Stimulated activated CD8-positive, alpha-beta memory T cell treated with anti-CD3 and anti-CD28 coated beads, Interleukin-12 subunit alpha, Interleukin-12 subunit beta, amount 100 ng/mL, for 4 hours (primary cell): ENCODE measurements at places on chromosomes 2 and 18.

- DNase-seq: no peak
These were observed 1994.5 kb upstream of the PIK3C3 start for GRCh38 chr18:39960550-39960949.

DNA sequence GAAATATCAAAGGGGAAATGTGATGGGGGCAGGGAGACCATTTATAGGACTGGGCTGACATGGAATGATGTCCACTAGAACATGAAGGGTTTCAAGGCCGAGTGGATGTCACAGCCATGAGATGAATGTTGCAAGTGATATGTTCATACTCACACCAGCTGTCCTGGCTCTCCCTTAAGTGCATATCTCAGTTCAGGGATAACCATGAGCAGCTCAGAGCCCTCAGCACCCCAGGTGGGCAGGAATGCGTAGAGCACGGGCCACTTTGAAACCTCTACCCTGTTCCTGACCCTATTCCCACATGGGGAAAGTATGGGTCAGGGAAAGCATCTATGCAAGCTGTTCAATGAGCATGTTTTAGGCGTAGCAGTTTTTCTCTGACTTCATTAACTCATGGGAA, 12.4 kb upstream of the EML4 start:
- DNase-seq: no peak

- no peak for DNase-seq
These were observed 16.9 kb downstream of the EIF5B start for GRCh38 chr2:99354070-99354469.

GRCh38 chr2:54557601-54558187, 101.6 kb downstream of the SPTBN1 start:
- DNase-seq: peak; percentile 62

- DNase-seq: peak; percentile 13
These were observed 115.1 kb downstream of the DTNB start for GRCh38 chr2:25558262-25558661.

DNA sequence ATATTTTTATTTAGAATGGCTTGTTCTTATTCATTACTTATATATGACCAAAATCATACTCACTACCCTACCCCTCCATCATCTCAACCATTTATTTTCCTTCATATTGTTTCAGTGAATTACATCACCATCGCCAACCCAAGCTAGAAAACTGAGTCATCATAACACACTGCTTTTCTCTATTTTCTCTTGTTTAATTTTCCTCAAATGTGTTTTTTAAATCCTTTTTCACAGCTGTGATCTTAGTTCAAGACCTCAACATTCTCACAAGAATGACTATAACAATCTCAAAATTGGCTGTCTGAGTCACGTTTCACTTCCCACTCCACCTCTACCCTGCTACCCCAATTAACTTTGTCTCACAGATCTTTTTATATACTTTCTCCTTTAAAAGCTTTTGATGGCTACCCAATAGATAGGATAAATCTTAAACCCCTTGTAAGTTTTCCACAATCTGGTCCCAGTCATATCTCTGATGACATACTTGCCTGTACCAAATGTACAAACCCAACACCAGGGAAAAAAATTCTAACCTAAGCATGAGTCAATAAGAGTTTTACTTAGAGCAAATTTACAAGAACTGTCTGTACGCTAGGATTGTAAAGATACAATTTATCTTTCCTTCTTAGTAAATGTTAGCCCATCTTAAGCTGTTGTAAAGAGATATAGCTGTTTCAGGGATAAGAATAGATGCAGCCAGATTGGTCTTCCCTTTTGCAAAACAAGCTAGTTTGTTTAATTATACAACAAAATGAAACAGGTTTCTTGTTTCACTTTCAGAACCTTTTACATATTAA, 635.1 kb upstream of the SLC39A10 start:
- no peak for DNase-seq

DNA sequence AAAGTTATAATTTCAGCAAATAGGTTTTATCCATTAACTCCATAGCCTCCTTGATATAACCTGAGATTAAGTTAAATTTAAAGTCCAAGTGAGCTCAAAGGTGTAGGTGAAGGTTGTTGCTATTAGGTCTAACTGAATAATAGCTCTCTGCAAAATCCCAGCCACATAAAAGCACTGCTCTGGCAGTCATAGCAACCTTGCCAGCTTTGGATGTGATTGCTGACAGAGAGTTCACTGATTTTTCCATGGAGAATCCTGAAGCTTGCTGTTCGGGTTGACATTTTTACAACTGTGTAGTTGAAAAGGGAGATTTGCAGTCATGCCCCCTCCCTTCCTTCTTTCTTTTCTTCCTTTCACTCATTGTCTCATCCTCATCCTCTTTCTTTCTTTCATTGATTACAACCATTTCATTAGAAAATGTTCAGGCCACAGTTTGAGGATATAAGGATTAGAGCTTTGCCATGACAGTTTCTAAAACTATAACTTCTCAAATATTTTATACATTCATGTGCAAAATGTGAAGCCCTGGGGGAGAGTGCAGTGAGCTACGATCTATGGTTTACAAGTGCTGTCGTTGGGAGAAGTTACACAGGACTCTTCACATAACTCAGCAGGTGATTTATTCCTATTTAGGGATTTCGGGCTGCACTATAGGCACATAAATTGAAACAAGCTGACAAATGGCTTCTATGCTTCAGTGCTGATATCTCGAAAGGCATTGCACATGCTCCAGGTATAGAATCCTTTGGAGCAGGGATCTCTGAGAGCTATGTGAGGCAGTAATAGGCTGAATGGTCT, 193.8 kb downstream of the LRRTM4 start:
- DNase-seq: no peak

GRCh38 chr18:11322006-11322405, 172.6 kb upstream of the PIEZO2 start:
- DNase-seq: no peak

- no peak for DNase-seq
These were observed 5.9 kb downstream of the LMAN2L start for GRCh38 chr2:96733931-96734330.

- DNase-seq: peak; percentile 27
These were observed 1.4 kb downstream of the TRIB2 start for GRCh38 chr2:12718015-12718671.

DNA sequence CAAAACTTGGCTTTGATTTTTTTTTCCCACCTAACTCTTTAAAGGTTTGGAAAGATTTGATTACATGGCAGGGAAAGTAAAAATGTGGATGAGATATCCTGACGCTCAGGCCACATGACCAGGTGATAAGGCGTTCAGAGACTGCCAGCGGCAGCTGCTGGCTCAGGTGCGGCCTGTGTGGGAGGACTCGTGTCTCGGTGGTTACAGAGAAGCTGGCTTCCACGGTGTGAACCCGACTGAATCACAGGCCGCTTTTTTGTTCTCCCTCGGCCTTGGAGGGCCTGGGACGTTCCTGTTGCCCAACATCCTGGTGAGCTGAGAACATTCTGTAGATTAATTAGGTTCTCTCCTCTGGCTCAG, 124.2 kb upstream of the ZNF516 start:
- DNase-seq: no peak

DNA sequence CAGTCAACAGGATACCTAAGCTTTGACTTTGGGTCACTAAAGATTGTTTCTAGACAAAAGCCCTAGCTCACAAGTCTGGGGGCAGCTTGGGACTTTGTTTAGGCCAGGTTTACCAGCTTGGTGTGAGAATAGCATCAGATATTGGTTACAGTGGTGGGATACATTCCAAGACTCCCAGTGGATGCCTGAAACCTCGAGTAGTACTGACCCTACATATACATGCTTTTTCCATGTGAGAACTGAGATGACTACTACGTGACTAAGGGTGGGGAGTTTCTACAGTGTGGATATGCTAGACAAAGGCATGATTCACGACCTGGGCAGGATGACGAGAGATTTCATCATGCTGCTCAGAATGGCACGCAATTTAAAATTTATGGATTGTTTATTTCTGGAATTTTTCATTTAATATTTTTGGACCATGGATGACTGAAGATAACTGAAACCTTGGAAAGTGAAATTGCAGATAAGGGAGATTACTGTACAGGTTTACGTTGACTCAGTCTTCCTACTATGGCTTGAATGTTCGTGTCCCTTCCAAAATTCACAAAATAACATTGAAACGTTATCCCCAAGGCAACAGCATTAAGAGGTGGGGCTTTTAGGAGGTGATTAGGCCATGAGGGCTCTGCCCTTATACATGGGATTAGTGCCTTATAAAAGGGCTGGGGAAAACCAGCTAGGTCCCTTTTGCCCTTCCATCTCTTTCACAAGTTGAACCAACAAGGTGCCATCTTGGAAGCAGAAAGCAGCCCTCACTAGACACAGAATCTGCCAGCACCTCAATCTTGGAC, 50.2 kb upstream of the CTAGE1 start:
- no peak for DNase-seq
